ENCODE measurements at places on chromosomes 16 and 17.

DNA sequence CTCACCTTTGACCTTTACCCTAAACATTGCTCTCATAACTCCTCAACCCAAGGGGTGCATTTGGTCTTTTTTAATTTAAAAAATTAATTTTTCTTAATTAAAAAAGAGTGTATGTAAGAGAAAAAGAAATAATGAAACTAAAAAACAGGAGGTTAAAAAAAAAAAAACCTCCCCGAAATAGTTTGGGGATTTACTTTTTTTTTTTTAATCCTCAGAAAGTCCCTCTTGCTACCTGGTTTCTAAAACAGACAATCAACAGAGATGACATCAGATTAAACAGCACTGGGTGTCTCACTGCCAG lies 301.3 kb downstream of the SOX9 start:
- DNase-seq = no peak

GRCh38 chr16:57993438-57993837 lies 7.0 kb downstream of the ZNF319 start:
- no peak for DNase-seq

DNA sequence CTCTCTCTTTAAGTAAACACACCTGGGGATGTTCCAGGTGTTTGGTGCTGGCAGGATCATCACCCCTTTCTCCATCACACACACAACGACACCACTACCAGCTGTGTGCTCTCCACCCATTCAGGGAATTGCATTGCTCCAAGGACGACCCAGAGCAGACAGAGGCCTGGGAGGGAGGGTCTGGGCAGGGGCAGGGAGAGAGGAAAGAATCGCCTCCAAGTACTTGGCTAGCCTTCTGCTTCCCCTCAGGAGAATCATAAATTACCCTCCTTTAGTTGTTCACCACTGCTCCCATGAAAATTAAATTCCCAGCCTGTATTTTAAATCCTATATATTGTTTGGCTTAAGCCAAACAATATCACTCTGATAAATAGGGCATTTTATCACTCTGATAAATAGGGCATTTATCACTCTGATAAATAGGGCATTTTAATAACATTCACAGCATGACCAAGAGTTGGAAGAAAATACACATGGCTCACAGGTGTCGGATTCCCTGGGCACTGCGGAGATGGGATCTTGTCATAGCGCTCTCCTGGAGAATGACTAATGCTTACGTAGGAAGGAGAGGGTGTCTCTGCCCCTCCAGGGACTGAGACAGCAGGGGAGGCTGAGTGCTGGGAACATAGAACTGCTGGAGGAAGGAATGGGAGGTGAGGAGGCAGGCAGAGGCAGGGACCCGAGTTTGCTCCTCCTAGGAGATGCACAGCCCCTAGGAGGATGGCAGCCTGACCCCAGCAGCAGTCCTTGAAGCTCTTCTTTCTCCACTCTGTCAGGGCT lies 673.6 kb downstream of the HS3ST4 start:
- DNase-seq = no peak

DNA sequence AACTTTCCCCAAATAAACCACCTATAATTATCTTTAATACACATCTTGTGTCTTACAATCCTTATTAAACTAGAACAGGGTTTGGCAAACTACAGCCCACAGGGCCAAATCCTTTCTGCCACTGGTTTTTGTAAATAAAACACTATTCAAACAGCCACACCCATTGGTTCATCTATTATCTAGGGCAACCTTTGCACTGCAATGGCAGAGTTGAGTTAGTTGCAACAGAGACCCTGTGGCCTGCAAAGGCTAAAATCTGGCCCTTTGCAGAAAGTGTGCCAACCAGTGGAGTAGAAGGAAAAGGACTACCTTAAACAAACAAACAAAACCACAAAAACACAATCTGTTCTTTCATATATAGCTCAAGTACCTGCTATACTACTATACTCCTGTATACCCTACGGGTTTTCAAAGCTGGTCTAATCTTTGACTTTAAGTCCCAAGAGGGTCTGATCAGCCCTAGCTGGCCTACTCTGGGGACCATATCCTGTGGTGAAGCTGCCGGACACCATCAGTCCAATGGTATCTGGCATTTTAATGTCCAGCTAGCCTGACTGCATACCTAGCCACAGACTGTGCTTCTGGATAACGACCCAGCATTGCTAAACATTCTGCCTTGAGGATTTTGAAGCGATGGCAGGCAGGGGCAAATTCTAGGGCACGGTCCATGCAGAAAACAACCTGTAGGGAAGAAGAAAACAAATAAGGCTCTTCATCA lies 23.3 kb downstream of the CNP start:
- no peak for DNase-seq

DNA sequence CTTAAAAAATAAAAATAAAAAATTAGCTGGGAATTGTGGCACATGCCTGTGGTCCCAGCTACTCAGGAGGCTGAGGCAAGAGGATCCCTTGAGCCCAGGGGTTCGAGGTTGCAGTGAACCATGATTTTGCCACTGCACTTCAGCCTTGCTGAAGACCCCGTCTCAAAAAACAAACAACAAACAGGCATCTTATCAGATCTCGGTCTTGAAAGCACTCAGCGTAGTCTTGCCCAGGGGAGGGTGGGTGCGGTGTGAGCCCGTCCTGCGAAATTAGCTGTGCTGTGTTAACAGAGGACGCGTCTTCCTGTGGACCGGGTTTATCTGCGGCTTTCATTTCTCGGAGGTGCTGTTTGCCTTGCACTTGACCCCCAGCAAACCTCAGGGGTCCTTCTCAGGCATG lies 5.4 kb downstream of the GAA start:
- no peak for DNase-seq

DNA sequence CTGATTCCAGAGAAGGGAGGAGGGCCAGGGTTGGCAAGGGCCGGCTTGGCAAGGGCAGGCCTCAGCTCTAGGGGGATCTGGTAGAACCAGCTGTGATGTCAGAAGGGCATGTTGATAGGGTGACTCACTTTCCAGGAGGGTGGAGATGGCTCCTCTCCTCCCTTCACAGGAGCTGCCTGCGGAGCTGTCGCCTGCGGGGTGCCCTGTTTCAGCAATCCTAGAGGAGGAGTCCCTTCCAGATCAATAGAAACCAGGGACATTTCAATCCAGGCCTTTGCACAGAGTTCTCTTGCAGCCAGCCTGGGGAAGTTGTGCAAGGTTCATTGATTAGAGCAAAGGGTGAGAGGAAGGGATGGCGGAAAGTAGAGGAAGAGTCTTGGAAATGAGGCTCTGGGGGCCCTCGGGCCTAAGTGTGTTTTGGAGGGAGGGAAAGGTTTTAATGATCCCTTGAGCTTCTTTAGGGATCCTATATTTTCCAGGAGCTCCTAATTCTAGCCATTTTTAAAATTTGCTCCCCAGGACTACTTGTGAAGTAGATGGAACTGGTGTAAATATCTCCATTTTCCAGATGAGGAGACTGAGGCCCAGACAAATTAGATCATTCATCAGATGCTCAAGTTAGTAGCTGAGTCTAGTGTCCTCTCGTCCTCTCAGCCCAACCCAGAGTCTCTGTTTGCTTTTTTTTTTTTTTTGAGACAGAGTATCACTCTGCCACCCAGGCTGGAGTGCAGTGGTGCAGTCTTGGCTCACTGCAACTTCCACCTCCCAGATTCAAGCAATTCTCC lies 24.8 kb upstream of the CSNK2A2 start:
- DNase-seq = no peak

DNA sequence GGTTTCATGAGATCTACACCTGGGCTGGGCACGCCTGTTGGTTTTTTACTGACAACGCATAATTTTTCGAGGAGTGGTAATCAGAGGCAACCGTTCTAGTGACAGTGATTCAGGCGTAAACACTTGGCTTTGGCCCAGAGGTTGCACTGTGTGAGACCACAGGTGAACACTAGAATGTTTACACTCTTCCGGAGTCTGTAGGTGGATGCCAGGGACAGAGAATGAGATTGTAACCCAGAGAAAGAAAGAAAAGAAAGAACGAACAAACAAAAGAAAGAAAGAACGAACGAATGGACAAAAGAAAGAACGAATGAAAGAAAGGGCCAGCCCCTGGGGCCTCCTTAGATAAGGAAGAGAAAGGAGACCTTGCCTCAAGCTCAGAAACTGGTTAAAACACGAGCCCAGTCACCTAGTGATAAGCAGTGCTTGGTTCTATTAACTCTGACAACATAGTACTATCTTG lies 113.2 kb downstream of the PRKCB start:
- no peak for DNase-seq

GRCh38 chr16:55495616-55496289 lies 13.1 kb upstream of the LPCAT2 start:
- peak; percentile 54 for DNase-seq

GRCh38 chr17:29546085-29546484 lies 20.8 kb downstream of the ABHD15 start:
- no peak for DNase-seq

GRCh38 chr17:17823433-17824118 lies 13.2 kb downstream of the SREBF1 start:
- DNase-seq = no peak

- no peak for DNase-seq
These were observed 5.0 kb downstream of the NOTUM start for GRCh38 chr17:81955756-81956544.

DNA sequence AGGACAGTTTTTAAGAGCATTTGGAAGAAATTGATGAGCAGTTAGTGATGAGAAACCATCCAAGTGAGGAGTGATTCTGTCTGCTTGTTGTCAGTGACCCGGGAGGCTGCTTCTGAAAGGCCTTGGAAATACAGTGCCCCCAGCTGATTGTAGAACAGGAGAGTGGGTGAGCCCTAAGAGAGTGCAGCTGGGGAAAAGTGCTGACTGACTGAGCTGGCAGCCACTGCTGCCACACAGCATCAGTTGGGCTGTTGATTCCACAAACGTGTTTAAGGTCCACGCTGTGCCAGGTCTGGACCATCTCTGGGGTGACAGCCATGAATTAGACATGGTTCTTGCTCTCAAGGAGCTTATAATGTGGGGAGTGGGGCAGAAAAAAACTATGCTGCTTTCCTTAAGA lies 18.9 kb downstream of the NUP93 start:
- DNase-seq = no peak

- DNase-seq = peak; percentile 93
These were observed 2.5 kb downstream of the VASN start for GRCh38 chr16:4373909-4374742.

GRCh38 chr16:53510704-53511070 lies 7.7 kb upstream of the AKTIP start:
- DNase-seq = no peak

DNA sequence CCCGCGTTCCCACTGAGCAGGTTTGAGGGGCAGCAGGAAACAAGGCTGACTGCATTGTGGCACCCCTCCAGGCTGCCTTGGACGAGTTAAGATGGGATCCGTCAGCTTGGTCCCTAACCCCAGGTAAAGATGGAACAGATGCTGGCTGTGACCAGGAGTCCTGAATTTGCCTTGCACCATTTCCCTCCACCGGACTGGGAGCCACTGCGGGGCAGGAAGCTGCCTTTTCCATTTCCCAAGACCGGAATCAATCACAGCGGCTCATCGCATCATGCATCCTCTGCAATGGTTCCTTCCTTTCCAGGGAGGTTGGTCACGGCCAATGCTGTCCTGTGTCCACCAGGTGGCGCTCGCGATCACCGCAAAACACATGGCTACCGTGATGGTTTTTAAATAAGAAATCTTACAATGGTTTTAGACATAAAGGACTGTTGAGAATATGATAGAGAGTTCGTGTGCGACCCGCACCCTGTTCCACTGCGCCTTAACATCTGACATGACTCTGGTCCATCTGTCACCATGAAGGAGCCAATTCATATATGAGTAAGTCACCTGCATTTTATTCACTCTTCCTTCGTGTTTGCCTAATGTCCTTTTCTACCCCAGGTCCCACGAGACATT lies 6.8 kb upstream of the MEAK7 start:
- DNase-seq = peak; percentile 55

DNA sequence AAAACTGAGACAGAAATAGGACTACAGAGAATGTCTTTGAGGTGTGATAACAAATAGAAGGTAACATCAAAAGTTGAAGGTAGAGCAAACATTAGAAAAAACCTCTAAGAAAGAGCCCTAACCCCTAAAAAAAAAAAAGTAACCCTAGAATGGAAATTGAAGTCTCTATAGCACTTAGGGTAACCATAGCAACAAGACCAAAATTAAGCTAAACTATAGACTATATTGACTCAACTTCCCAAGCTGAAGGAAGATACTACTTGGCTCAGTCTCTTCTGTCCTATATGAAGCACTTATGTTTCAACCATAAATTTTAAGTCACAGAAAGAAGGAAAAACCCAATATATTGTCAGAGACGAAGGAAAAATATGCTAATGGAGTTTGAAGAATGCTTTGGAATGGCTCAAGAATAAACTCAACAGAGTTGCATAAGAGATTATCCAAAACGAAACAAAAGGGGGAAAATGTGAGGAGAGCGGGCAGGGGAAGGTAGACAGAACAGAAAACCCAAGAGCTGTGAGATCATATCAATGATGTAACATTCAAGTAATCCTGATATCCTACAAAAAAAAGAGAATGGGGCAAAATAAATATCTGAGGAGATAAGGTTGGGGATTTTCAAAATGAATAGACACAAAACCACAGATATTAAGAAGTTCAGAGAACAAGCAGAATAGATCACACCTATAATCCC lies 88.4 kb downstream of the USP32 start:
- DNase-seq = no peak

DNA sequence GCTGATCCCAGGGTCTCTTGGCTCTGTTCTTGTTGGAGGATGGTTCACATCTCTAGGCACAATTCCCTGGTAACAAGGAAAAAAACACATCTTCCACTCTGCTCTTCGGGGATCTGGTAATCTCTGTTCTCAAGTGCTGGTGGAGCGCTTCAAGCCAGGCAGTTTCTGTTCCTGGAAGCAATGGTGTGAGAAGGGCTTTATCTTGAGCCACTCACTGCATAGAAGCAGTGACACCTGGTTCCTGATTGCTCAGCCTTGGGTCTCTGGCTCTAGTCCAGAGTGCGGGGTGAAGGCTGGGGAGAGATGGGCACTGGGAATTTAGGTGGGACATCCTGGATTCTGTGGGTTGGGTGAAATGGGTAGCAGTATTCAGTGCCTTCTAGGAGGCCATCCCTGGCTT lies 14.1 kb downstream of the AKAP1 start:
- no peak for DNase-seq

DNA sequence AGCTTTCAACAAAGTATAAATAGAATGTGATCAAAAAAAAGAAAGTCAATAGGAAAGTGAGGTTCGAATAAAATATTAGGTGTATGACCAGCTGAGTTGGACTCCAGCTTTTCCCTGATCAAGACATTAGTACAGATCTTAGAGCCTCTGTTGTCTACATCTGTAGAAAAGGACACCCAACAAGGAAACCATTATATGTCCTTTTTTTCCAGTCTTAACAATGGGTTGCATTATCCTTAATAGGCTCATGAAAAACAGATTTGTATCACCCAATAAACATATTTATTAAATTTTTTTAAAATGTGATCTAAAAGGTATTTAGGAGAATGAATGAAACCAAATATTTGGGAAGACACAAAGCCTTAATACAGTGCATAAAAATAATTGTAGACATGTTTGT lies 18.1 kb downstream of the ABCA6 start:
- no peak for DNase-seq
